HAP-1 (cell line): ENCODE measurements at places on chromosomes 4 and X.
A peak's percentile ranks its signal among the peaks of the same experiment; 100 is the strongest.

DNA sequence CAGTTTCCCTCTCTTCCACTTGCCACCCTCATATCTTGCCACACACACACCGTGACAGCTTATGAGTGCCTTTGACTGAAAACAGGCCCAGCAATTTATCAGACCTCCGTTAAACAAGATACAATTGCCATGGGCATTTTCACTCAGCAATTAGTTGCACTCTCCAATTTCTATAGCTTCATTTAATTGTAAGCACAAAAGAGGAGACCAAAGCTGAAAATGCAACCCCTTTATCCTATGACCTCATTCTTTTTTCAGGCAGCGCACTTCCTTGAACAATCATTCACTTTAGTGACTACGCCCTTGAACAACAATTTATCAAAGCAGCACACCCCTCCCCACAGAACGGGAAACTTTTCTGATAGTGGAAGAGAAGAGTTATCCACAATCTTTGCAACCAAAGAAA is 4.1 kb downstream of the POF1B start:
- DNase-seq: peak; percentile 50

DNA sequence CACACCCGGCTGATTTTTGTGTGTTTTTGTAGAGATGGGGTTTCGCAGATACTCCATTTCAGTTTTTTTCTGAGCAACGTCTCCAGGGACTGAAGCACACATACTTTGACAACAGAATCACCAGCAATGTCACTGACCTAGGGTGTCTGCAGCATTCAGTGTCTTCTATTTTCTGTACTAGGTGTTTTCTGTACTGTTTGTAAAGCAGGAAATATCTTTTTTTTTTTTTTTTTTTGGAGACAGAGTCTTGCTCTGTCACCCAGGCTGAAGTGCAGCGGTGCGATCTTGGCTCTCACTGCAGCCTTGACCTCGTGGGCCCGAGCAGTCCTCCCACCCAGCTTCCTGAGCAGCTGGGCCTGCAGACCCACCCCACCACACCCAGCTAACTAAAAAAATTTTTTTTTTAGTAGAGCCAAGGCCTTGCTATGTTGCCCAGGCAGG is 8.9 kb downstream of the ADD1 start:
- no peak for DNase-seq

- DNase-seq: no peak
These were observed 32.7 kb upstream of the HPGDS start for GRCh38 chr4:94375364-94375763.

GRCh38 chr4:47122592-47123291 is 91.4 kb downstream of the GABRB1 start:
- peak; percentile 60 for DNase-seq
